HT1080 (cell line): ENCODE measurements at places on chromosomes 6 and 20. TPM values are rescaled to one million over a fixed set of nuclear protein-coding genes. Genes with fewer than 3 reads are reported as not detected.

DNA sequence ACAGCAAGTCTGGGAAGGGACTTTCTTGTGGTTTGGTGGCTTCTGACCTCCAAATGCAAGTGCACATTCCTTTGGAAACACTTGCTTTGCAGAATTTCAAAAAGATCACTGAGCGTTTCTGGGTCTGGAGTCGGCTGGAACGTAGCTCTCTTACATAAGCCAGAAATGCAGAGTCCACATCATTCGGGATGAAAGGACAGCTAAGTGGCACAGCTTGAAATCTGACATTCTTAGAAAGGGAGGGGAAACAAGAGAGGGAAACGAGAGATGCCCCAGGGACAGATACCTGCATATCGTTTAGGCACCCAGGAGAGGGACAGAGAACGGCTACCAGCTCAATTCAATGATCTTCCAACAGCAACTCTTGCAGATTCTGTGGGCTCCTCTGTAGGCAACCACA lies 118.7 kb downstream of the NFATC2 start:
- no peak for DNase-seq

DNA sequence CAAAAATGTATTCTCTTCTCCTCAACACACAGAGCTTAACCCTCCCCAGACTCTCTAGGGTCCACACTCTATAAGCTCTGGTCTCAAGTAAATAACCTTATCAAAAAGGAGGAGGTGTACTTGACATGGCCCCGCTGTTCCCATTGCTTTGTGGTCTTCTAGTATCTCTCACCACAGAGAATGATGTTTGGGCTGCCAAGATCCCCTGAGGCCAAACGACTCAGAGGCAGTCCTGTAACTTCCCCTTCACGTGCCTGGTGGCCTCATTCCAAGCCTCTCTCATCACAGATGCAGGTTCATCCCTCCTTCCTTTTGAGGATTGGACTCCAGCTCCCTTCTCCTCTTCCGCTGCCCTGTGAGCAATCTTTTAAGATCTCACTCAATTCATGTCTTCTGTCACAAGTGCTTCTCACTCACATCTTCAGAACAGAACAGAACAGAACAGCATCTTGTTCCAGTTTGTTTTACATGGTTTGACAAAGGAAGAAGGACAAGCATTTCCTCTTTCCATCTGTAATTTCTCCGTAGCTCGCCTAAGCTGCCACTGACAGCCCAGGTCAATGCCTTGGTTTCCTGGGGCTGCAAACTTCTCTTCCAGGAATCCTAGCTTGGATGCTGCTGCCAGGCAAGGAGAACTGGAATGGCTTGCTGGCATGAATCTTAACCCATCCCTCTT lies 541.5 kb downstream of the CD83 start:
- peak; percentile 53 for DNase-seq

Gene ACTL10
- 0.06 TPM in 1 of 2 replicates, not detected in the other for total RNA-seq

DNA sequence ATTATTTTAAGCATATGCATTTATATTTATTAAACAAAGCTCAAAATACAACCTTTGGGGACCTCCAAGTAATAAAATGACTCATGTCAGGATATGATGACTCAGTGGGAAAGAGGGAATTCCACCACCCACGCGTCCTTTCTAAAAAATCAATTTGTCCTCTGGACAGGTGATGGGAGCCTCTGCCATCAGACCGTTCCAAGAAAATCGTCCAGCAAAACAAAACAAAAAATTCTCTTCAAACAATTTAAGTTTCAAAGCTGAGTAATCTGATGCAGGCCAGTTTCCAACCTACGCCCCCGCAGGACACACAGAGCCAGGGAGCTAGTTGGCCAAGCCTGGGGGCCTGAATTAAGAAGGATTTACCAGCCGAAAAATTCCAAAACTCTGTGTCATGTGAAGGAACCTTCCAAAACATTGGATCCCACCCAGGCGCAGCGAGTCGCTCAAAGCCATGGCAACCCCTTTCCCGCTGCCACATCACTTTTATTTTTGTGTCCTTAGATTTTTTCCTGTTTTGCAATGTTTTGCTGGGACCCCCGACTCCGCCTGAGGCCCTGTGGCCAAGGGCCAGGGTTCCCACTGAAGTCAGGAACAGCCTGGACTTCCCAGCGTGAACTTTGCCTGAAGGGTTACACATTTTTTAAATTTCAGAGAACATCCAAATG lies 95.3 kb downstream of the NFATC2 start:
- peak; percentile 92 for DNase-seq

GRCh38 chr6:424741-425417 lies 33.3 kb downstream of the IRF4 start:
- no peak for DNase-seq

- DNase-seq: no peak
Measured at GRCh38 chr20:32991383-32991782, 12.8 kb downstream of the SUN5 start.

DNA sequence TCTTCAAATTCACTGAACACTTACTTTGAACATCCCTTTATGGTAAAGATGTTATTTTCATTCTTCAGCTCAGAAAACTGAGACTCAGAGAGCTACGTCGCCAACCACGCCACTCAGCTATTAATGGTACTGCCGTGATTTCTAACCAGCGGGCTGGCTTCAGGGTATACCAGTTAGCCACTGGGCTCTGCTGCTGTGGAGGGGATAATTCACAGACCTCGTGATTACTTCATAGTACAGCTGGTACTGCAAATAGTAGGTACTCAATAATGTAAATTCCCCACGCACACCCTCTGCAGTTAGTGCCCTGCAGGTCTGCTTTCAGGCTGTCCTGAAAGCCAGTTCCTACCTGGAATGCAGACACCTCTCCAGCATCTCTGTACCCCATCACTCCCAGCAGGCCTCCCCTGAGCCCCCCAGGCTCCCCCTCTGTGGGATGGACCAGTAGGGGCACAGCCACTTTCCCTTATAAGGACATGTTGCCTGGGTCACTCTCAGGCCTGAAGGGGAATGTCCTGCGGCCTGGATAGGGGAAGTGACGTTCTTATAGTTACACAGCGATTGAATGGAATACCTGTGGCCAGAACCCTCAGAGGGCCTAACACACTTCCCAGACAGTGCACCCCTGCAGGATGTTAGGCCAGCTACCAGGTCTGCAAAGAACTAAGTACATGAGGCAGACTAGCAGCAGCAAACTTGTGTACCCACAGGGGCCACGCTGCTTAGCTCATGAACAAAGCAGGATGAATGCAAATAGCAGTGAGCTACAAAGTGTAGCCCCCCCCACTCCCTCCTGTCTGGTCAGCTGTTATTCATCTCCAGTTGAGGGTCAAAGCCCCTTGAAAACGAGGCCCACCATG lies 1.3 kb upstream of the OCSTAMP start:
- no peak for DNase-seq

- peak; percentile 5 for DNase-seq
Measured at GRCh38 chr20:61797200-61797599, 268.5 kb downstream of the TAF4 start.

GRCh38 chr6:154441995-154442310 lies 68.5 kb downstream of the CNKSR3 start:
- no peak for DNase-seq

Gene FAM209B
- not detected in 2 replicates for total RNA-seq

Gene PPP1R18
- 86.0 and 109 TPM in 2 replicates for total RNA-seq

GRCh38 chr6:167397712-167398111 lies 72.8 kb downstream of the TTLL2 start:
- no peak for DNase-seq

Gene RSPH9
- not detected in 2 replicates for total RNA-seq

DNA sequence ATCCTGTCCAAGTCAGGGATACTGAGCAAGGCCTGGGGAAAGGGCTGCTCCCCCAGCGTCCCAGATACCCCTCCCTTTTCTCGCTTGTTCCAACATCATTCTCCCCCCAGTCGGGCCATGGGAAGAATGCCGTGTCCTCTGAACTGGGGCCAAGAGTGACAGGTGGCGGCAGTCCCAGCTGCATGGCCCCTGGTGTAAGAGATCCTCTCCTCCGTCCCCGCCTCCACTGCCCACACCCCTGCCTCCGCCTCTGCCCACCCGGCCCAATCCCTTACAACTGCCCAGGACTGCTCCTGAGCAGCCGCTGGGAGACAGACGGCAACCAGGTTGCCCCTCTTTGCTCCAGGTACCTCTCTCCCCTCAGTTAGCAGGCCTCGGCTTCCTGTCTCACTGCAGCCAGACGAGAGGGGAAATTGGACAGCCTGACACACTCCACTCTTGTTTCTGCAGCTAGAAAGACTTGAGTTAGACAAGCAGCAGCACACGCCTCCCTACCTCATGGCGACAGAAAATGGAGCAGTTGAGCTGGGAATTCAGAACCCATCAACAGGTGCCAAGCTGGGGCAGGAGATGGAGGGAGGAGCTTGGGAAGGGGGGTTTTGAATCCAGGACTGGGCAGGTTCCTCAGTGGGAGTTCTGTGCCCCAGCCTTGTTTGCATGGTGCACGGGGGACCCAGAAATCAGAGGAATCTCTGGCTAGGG lies at the start of gene MYLK2:
TSS of gene MYLK2 (plus strand) at position 274 of the 702 bp plus-strand sequence. CDS start at position 499, 225 bp downstream.
- no peak for DNase-seq

DNA sequence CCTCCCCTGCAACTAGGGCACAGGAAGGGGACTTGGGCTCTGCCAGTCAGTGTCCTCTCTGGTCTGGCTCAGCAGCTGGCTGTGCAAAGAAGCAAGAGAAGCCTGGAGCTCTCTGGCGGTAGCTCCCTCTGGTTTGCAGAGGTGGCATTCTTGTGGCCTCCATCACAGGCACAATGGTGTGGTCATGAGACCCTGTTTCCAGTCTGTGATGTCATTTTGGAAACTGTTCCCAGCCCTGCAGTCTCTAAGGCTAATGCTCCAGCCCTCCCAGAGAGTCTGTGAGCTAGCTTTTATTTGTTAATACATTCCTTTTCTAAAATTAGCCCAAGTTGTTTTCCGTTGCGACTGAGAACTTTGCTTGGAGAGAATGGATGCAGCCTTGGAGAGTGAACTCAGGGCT lies 69.5 kb upstream of the FOXQ1 start:
- no peak for DNase-seq

DNA sequence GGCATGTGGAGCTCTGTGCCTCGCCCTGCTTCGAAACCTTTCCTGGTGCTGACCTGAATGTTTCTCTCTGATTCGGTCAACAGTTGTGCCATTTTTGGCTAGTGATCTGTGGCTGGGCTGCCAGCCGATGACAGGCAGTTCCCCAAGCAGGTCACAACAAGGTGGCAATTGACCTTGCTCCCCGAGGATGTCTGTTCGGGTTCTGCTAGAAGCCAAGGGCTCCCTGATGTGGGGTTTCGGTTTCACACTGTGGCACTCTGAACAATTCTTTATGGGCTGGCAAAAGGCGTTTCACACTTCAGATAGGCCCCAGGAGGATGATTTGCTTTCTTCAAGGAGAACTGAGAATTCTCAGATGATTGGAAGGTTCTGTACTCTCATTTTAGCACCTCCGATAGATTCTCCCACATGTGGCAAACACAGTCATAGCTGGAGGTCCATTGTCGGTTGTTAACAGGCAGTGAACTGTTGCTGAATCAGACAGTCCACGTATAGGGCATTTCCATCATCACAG lies 135.6 kb downstream of the SLC24A3 start:
- DNase-seq: no peak

GRCh38 chr6:38498805-38499445 lies 140.8 kb downstream of the BTBD9 start:
- no peak for DNase-seq

Gene MRPS26
- total RNA-seq: 179 and 213 TPM in 2 replicates

DNA sequence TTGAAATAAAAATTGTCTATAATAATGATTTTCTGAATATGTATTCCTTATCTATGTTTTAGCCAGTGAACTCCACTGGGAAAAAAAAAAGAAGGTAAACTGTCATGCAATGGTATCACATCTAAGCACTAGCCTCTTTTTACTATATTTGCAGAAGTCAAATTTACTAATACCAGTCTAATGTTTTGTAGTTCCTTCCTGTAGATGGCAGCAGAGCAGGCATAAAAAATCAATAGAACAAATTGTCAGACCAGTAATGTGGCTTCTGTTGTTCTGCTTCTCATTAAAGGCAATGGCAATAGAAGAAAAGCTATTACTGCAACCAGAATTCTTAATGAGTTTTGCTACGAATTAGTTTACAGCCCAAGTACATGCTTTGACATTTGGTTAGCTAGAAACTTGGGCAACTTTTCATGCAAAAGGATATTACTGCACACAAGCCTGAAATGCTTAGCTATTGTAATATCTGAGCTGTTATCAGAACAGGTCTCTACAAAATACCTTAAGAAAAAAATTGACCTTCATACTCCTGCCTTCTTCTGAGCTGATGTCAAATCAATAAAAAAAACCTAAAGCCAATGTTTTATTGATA lies 476.9 kb downstream of the KHDRBS2 start:
- DNase-seq: peak; percentile 3
